HT-29 (cell line): ENCODE measurements at places on chromosomes 2 and 18. TPM values are rescaled to one million over a fixed set of nuclear protein-coding genes. Genes with fewer than 3 reads are reported as not detected.

MPP4 gene
- not detected in 2 replicates for total RNA-seq

NFU1 gene
- 13.1 and 16.6 TPM in 2 replicates for total RNA-seq

VAMP5 gene
- 2.7 and 10.4 TPM in 2 replicates for total RNA-seq

GALR1 gene
- not detected in 2 replicates for total RNA-seq

DNA sequence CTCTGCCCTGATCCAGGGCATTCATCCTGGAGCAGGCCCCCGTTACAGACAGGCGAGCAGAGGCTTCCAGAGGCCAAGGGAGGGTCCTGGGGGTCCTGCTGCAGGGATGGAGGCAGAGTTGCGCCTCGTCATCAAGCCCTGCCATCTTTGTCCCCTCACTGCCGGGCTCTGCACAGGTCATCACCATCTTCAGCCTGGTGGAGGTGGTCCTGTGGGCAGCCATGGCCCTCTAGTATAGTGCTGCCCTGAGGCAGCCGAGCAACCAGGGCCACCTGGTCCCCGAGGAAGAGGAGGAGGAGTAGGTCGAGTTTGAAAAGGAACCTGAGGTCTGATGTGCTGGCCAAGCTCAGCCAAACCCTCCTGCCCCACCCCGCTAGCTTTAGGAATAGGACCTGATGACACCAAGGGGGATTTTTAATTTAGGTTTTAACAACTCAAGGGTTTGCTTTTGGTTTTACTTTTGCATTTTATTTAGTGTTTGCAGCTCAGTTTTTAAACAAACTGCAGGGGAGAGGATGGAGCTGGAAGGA is 8.8 kb upstream of the ALPI start:
- no peak for DNase-seq

- no peak for DNase-seq
Measured at GRCh38 chr2:118309946-118310680, 221.8 kb downstream of the INSIG2 start.
